Activated CD8-positive, alpha-beta memory T cell treated with anti-CD3 and anti-CD28 coated beads for 48 hours (primary cell): ENCODE measurements at places on chromosomes 3 and 15.

- no peak for DNase-seq
Measured at GRCh38 chr3:44612678-44613077, 12.2 kb upstream of the ZNF197 start.

DNA sequence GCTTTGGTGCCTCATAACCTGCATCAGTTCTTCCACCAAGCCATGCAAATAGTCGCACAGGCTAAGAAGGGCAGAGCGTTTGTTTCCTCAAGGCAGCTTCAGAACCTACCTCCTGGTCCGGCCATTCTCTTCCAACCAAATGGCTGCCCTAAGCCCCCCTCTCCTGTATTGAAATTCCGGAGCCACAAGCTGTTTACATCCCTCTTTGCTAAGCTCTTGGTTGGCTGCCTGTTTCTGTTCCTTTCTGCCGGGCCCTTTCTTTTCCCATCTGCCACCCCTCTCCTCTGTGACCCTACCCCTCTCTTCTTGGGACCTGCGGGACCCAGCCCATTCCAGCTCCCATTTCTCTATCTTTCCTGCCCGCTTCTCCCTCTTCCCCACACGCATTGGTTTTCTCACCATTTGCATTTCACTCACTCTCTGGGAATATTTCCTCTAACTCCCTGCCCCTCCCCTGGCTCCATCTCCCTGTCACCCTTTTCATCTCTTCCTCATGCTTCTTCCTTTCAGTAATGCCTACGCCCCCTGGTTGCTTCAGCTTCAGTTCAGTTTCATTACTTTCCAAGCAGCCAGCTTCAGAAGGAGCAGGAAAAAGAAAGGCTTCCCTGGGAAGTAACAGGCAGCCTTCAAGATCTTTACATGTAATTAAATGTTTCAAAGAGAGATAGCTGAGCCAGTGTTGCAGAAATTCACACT lies 113.5 kb downstream of the RAB11A start:
- DNase-seq, result no peak

GRCh38 chr3:164465172-164465571 lies 613.1 kb downstream of the SI start:
- DNase-seq, result no peak

- DNase-seq, result no peak
Measured at GRCh38 chr15:78752492-78753358, 58.5 kb downstream of the ADAMTS7 start.

- no peak for DNase-seq
Measured at GRCh38 chr3:295166-295565, 98.6 kb downstream of the CHL1 start.

DNA sequence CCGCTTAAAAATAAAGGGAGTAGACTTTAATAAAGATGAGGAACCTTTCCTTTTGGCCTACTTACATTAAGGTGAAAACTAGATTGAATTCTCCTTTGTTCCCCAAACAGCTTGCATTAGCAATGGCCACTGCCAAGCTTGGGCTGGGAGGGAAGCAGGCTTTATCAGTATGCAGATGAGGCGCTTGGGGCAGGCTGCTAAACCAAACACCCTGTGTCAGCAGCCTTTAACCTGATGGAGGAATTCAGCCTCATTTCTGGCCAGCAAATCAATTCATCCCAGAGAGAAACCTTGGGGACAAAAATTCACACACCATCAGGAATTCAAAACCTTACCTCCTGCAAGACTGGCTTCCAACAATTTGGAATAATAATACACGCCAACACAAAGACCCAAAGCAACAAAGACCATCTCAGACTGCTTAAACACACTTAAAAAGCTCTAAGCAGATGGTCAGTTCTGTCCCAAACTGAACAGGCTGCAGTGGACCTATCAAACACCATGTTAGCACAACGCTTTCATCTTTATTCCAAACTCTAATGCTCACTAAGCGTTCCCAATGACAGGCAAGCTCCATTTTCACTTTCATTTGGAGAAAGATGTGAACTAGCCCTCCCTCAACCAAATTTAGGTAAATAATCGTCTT lies 255.1 kb upstream of the CMC1 start:
- DNase-seq, result no peak

DNA sequence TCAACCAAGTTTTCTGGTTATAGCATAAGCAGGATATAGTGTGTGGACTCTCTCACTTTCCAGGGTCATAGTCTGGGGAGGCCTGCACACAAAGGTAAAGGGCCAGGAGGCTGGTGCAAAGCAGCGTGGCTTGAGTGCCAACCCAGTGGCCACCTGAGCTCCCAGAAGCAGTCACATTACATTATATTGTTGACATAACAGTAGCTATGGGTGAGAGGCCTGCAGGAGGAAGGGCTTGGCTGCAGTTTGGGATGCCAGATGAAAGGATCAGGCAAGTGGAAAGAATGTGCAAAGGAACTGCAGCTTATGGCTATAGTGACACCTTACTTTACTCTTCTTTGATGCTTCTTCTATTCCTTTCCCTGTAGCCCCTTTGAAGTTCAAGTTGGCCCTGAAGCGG lies 96.5 kb downstream of the FLNB start:
- no peak for DNase-seq

GRCh38 chr15:31513178-31513577 lies 186.5 kb downstream of the KLF13 start:
- DNase-seq, result no peak

DNA sequence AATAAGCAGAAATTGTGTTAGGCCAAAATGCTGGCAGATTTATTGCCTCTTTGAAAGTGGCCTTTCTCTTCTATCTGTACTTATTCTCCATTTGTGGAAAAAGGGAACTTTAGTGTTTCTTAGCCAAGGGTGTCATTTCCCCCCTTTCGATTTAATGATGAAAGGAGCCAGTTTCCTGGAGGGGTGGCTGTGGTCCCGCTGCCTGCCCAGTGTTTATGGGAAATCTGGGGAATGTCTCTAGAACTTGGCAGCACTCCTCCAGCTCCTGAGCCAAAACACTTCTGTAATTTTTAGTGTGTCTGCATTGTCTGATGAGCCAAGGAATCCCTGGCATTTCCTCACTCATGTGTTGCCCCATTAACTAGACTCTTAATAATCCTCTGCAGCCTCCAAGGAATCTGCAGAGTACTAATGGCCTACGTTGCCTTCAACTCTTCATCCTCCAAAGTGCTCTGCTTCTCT lies 448.8 kb downstream of the GRM7 start:
- no peak for DNase-seq

GRCh38 chr15:48965972-48966371 lies 2.3 kb upstream of the SHC4 start:
- no peak for DNase-seq

DNA sequence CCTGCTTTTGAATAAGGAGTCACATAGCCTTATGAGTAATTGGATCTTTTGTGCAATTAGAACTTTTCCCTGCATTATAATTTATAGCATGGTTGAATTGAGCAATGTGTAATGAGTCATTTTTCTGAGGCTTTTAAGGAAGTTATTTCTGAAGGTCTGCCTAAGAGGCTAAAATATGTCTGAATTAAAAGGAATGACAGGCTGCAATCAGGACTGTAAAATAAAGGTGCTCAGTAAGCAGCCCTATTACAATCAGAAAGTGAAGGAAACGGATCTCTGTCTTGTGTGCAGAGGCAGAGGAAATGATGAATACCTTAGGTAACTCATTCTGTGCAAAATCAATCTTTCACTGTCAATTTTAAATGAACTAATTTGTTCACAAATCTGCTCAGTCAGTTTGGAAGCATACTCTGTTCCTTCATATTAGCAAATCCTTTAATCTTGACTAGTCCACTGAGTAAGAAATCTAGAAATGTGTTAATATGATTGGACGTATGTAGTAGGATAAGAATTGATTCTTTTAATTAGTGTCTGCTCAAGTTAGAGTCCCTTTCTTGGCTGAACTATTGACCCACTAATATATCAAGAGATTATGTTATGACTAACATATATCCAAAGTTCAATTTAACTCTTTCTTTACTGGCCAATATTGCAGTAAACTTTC lies 290.1 kb downstream of the ZIC1 start:
- DNase-seq, result no peak

DNA sequence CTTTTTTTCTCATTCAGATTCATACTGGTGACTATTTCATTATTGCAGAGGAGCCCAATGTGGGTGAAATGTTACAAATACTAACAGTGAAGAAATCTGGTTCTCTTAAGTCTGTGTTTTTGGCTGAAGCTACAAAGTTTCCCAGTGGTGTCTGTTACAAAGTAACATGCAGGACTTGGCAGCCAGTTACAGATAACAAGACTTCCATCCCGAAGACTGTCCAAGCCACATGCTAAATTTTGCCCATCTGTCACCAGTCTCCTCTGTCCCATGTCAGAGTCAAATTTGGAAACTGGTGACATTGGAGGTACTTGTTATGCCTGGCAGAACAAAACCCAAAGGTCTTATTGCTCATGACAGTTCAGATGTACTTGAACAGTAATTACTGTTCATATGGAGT lies 269.2 kb upstream of the GOLIM4 start:
- DNase-seq, result no peak

GRCh38 chr3:159196359-159196758 lies 394.5 kb downstream of the MFSD1 start:
- no peak for DNase-seq

- DNase-seq, result no peak
Measured at GRCh38 chr15:67914537-67915460, 75.0 kb upstream of the RNU6-1 start.

GRCh38 chr3:71120012-71120411 lies 463.5 kb downstream of the FOXP1 start:
- DNase-seq, result no peak

- DNase-seq, result peak; percentile 70
Measured at GRCh38 chr15:65856821-65857455, 12.4 kb upstream of the RAB11A start.

DNA sequence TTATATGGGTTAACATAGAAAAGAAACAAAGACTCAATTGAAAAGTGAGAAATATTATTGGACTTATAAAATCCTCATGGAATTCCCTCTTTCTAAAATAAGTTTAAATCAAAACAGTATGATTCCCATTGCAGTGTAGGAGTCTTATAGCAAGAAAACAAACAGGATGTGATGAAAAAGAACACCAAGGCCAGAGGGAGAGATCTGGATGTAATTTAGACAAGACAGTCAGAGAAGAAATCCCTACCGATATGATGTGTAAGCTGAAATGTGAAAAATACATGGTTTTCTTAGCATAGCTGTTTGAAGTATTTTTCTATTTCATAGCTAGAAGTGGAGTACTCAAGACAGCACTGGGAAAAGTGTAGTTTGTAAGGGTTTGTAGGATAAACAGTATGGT lies 521.5 kb downstream of the RSL24D1 start:
- no peak for DNase-seq

DNA sequence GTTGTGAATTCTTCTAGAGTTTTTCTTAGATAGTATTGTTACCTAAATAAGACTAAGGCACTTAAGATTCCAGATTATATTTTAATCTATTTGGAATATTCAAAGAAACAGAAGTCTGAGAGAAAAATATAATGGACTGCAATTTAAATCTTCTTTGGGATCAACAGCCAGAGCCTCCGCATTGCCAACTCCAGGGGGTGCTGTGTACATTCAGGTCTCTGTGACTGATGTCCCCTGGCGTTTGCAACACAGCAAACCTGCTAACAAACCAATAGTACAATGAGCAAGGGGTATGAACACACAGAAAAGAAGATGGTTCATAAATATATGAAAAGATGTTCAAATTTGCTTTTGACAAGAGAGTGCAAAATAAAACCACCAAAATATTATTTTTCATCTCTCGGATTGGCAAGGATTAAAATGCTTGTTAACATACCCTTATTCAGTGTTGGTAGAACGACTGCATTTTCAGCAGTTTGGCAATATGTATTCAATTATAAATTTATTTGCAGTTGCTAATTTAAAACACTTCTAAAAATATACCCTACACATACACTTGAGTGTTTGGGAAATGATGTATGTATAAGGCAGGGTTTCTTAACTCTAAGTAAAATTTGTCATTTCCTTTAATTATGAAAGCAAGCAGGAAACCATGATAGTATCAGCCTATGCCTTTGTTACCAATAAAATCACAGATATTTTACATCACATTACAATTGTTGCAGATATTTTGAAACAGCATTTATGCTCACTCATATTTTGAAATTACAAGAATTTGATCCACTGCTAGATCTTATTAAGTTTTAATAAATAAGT lies 16.1 kb upstream of the TM4SF1 start:
- no peak for DNase-seq

DNA sequence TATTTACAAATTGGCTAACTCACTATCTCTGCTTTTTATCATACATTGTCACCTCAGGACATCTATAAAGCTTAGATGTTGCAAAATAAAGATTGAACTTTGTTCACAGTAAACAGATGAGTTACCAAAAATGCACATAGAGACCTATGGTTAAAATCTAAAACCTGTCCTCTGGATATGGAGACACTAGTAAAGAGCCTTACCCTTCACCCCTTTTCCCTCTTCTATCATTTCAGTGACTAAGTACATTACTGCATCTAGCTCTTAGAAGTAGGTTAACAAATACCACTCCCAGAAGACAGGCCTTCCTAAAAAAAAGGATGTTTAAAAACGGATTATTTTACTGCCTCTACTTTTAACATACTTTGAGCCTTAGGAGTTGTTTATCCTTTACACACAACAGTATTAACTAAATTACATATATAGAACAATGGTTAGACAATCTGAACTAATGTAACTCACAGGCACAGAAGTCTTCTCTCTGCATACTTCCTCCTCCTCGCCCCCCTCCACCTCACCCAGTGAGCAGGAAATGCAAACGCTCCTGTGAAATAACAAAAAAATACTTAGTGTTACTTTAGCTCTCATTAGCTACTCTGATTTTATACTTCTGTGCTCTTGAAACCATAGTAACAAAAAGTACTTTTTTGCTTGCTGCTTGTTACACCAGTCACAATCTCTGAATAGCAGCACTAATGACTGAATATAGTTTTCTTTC lies 23.3 kb downstream of the IREB2 start:
- DNase-seq, result no peak

- DNase-seq, result peak; percentile 29
Measured at GRCh38 chr3:46812237-46812791, 50.9 kb downstream of the MYL3 start.

- DNase-seq, result no peak
Measured at GRCh38 chr15:77865106-77865610, 212.4 kb downstream of the TBC1D2B start.

DNA sequence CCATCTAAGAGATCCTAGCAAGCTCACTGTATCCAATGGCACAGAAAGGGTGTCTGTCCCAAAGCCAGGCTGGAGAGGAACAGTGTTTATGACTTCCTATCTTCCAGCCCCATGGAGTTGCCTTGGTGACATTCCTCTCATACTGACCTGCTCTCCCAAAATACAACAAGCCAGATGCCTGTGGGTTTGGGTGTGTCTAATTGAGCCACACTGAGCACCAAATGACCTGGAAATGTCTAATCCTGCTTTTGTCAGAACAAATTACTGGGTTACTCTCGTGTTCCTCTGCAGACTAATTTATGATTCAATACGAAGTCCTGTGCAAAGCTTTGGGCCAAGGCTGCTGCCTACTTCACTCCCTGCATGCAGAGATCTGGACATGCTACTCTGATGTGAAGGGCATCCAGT lies 98.1 kb upstream of the STRIT1 start:
- no peak for DNase-seq
